ENCODE measurements at places on chromosomes 6 and 20.

DNA sequence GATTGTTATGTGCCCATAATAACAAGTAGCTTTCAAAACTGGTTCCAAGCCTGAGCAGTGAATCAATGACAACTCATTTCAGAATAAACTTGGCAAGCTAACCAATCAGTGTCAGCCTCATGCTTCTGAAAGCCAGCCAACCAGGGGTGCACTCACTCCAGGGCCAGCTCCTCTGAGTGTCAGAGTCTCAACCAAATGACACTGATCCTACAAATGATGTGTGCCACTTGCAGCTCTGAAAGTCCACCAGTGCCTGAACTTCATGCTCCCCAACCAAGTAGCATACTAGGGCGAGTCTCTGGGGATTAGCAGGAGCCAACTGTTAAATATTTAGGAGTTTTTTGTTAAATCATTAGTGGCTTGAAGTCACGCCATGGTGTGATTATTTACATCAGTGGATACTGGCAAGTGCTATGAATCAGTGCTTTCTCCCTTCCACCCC lies 4.5 kb downstream of the IYD start:
- no peak for DNase-seq

- DNase-seq = no peak
Observed at GRCh38 chr20:20079102-20079784, 26.9 kb downstream of the CFAP61 start.

- DNase-seq = no peak
Observed at GRCh38 chr6:10624836-10625235, 69.6 kb downstream of the C6orf52 start.

DNA sequence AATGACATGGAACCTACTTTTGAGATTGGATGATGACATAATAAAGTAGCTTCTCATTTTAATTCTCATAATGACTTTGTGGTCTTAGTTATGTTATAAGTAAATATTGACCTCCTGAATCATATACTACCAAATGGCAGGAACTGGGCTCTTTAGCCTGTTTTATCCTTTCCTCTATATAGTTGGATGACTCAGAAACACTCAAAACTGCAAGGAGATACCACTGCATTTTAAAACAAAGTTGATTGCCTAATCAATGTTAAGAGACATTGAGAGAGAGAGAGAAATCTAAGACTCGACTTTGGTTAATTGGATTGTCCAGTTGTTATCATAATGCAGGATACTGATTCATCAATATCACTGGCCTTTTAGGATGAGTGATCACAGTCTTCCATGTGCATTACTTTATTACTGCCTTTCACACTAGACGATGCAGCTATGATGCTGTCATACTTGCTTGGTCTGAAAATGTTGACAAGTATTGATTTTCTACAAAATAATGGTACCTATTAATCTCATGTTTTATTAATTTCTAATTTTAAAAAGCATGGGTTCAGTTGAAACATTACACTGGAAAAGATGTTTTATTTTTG lies 320.0 kb downstream of the NKAIN2 start:
- no peak for DNase-seq

DNA sequence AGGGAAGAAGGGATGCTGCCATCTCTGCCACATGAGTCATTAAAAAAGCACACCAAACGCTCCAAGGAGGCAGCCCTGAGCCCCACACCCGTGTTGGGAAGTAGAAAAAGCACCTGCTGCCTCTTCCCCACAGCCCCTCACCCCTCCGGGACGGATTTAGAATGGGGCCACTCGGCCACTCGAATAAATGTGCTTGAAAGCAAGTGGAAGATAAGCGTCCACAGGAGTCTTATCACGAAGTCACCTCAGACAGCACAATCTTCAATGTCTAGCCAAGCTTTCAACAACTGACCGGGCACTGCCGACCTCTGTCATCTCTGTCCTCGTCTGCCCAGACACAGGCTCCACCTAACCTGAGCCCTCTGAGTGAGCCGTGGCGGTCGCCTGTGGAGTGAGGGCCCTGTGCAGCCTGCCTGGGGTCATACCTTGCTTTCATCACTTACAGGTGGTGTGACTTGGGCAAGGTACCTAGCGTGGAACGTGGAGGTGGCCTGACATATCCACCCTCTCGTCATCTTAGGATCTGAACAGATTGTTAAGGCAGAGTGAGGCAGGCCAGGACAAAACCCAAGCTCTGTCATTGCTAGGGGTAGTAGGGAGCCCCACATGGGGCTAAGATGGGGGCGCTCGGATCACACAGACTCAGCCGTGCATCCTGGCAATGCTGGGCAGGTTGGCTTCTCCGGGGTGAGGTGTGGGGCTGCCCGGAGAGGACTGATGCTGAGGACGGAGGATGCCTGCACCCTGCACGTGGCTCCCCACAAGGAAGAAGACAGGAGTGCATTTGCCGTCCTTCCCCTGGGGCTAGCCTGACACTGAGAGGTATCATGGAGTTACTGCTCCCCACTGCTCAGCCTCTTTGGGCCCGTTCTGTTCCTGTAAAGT lies 34.8 kb downstream of the PSMG4 start:
- no peak for DNase-seq

DNA sequence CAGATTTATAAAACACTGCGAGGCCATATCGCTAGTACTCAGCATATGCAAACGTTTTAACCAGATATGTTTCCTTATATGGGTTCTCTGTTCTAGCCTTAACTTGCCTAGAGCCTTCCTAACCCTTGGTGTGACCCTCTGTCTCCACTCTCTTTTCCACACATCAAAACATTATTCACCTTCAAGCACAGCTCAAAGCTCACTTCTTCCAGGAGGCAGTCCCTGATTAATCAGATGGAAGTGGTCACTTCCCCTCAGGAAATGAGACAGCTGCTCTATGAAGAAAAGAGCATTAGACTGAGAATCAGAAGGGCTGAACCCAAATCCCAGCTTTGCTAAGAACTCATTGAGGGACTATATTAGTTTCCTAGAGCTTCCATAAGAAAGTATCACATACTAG lies 39.8 kb upstream of the SLC17A4 start:
- no peak for DNase-seq

DNA sequence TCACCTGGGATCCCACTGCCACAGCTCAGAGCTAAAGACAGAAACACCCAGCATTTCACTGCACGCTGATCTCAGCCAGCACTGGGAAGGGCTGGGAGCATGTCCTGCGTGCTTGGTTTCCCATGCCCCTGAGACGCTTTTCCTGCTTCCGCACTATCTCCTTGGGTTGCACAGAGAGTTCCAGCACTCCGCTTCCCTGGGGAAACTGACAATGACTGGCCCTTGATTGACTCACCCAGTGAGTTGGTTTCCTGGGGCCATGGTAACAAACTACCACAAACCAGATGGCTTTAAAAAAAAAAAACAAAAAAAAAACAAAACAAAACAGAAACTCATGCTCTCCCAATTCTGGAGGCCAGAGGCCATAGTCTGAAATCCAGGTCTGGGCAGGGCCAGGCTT lies 14.8 kb upstream of the MAS1L start:
- DNase-seq = no peak

Measured in SK-N-DZ (cell line).